Thoracic aorta (tissue), 2 donors: ENCODE measurements at places on chromosomes 1 and 21. TPM values are rescaled to one million over a fixed set of nuclear protein-coding genes. Genes with fewer than 3 reads are reported as not detected.

GRCh38 chr1:118841521-118841920 is 146.6 kb downstream of the TBX15 start:
- DNase-seq, result no peak

DNA sequence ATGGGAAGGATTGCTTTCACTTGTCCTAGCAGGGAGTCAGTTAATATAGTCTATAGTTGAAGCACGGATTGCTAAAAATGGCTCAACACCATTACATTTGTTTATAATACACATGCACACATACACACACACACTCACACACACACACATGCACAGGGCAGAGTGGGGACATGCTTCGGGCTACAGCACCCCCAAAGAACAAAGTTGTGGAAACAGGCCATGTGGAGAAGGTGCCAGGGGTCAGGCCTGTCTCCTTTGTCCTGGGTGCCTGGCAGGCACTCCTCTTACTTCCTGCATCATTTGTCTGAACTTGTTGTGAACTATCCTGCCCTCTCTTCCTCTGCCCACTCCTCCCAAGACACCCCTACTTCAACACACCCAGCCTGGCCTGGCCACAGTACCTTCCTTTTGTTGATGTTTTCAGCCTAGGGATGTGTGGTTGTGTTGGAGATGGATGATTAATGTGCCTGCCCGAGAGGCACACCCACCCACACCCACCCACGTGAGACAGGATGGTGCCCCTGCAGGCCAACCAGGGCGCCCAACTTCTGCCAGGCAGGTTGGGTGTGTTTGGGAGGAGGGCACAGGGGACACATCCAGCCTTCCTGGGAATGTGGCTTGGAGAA is 17.5 kb downstream of the RASSF5 start:
- no peak for DNase-seq

- DNase-seq, result no peak
Observed at GRCh38 chr1:241531195-241532161, 700 bp upstream of the KMO start.

DNA sequence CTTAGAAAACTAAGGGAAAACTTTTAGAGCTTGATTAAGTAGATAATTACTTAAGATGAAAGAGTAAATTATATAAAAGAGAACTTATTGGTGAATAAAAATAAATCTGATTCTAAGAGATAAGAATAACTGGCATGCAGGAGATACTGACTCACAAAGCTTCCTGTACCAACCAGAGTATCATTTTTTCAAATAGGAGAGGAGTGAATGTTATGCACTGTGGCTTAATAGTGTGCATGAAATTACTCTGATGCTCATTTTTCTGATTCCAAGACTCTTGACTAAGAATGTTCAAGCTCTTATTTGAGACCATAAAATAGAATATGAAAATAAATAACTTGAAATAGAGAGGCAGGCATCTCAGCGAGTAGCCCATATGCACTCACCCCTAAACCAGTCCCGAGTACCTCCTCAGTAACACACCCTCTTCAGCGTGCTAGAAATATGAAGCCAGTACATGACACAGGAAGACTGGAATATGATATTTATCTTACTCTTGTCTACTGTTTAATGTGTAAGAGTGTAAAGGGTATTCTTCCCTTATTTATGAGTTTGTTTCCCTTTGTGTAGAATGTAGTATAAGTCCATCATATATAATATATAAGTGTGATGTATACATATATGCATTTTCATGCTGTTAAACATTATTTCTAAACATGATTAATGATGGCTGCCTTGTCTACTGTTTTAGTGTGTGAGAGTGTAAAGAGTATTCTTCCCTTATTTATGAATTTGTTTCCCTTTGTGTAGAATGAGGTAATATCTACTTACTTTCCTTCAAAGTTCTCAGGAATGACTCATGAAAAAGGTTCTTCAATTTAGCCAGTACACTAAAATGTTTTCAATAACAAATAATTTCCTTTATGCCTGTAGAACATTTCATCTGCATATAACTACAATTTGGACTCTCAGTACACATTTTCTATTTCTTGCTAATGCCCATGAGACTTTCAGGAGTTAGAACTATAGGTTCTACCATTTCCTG is 99.2 kb upstream of the PALMD start:
- no peak for DNase-seq

DNA sequence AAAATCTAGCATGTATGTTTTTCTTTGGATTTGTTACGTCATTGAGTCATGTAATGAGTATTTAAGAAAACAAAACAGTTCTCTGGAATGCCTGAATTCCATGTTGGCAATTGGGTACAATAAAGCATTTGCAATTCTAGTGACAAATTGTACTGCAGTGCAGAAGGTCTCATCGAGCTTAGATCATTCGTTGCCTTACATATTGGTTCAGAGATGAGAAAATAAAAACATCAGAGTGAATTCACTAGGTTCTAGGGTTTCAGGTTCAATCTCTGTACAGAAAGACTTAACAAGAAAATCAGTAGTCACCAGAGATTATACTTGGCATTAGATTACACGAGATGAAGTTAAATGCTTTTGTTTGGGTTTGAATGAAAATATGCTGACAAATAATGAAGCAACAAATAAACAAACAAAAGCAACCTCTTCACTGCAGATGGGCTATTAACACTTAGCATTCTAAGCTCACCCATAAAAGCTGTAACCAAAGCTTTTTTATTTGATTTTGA is 124.7 kb downstream of the RYR2 start:
- no peak for DNase-seq

The MLLT11 gene
- total RNA-seq, result 1.2 TPM

The GPR161 gene
- total RNA-seq, result 11.6 TPM
